SK-N-MC (cell line): ENCODE measurements at places on chromosomes 7 and 10.

DNA sequence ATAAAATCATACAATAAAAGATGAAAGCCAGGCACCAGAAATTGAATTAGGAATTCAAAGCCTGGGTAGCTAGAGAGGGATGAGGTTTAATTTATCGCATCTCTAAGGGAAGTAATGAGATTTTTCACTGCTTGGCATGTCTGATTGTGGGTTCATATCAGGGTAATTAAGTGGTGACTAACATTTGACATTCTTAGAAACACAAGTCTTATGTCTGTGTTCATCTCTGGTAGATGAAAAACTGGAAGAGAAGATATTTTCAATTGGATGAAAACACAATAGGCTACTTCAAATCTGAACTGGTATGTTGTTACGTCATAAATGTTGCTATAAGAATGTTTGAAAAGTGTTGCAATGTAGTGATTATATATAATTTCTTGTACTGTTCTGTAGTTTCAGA is 36.8 kb upstream of the ARMS2 start:
- no peak for DNase-seq

- no peak for DNase-seq
Observed at GRCh38 chr10:131561897-131562296, 250.4 kb upstream of the TCERG1L start.

GRCh38 chr10:91551856-91552255 is 81.0 kb downstream of the PPP1R3C start:
- DNase-seq, result no peak

DNA sequence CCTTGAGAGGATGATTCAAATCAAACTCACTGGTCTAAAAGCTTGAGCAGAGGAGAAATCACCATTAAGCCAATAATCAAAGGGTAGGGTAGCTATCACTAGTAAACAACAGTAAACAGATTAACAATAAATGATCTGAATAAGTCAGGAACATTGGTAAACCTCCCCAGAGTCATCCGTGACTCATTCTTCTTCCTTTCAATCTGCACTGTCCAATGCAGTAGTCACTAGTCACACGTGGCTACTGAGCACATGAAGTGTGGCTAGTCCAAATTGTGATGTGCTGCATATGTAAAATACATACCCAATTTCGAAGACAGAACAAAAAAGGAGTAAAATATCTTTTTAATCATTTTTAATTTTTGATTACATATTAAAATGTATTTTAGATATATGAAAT is 64.0 kb downstream of the ERCC6 start:
- no peak for DNase-seq

DNA sequence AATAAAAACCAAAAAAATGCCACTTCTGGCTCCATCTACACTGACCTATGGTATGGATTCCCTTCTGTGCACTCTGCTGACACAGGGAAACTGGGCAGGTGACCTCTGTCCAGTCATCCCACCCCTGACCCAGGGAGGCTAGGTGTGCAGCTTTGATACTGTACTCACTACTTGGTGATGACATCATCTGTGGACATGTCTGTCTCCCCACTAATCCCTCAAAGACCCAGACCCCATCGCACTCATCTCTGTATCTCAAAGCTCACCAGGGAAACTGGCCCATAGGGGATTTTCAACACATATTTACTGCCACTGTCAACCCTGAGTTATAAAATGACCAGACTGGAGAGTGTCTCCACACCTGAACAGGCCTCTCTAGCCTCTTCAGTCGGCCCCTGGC is 10.6 kb downstream of the SGMS1 start:
- DNase-seq, result no peak

DNA sequence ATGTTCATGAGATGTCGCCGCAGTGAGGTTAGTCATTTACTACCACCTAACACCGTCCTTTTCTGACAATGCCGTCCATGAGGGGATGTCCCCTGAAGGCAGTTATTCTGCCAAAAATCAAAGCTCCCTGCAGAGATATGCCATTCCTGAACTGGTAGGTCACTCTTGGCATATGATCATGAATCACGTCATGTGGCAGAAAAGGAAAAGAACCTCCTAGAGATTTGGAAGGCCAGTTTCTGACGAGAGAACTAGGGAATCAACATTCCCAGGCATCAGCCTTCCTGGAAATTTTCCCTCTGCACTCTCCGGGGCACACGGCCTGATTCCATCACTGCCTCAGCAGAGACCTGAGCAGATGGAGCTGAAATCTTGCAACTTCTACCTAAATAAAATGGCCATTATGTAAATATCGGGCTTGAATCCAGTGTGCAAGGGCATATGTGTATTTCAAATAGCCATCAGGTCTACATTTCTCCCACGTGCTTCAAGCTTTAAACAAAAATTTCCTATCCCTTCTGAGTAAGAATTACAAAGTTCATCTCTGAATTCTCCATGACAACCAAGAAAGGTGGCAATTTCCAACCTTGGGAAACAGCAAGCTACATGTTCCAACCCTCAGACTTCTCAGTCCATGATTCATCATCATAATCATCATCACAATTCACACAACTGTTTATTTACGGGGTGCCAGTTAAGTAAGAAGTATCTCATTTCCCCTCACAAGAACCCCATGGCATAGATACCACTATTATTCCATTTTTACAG is 46.5 kb downstream of the AMPH start:
- no peak for DNase-seq

- DNase-seq, result no peak
Observed at GRCh38 chr7:2031451-2031845, 201.3 kb downstream of the MAD1L1 start.

DNA sequence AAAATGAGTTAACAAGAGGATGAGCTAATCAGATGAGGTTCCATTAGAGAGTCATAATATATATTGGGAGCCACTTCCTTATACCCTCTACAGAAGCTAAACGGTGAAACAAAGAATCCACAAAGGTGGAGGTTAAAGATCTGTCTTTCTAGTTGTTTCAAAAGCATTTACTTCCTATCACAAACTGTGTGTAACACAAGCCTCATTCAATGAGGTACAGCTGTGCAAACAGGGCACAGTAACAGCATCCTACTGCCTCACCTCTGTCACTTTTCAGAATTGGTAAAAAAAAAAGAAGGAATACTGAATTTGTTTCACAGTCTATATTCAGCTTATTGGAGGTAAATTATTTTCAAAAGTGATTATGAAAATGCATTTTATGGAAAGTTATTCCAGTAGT is 128.7 kb downstream of the AGMO start:
- DNase-seq, result no peak
